NCI-H1105 (cell line): ENCODE measurements at places on chromosomes 5 and 9.

- no peak for DNase-seq
Measured at GRCh38 chr9:94644543-94644942, 5.2 kb upstream of the FBP1 start.

- peak; percentile 78 for DNase-seq
Measured at GRCh38 chr5:2038321-2039179, 155.8 kb upstream of the IRX4 start.

- DNase-seq: no peak
Measured at GRCh38 chr9:125523681-125524080, 183.3 kb downstream of the MAPKAP1 start.

GRCh38 chr5:77874691-77875090 lies 98.6 kb upstream of the TBCA start:
- no peak for DNase-seq

- no peak for DNase-seq
Measured at GRCh38 chr5:32710550-32711361, at the start of gene NPR3. NPR3 (plus strand) TSS chr5:32711321; CDS start chr5:32711777, 456 bp downstream.

GRCh38 chr5:355379-355935 lies 33.9 kb downstream of the AHRR start:
- DNase-seq: no peak

DNA sequence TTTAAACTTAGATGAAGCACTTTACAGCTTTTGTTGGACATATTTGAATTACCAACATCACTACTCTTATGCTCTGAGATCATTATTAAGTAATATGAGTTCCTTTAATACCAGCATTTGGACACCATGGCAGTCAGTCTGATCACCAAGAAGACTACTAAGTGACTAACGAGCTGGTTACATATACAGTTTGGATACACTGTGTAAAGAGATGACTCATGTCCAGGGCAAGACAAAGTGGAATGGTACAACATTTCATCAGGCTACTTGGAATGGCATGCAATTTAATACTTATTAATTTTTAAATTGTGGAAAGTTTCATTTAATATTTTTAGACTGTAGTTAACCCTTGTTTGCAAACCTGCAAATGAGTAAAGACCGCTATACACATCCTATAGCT lies 237.4 kb upstream of the PRDM9 start:
- no peak for DNase-seq

DNA sequence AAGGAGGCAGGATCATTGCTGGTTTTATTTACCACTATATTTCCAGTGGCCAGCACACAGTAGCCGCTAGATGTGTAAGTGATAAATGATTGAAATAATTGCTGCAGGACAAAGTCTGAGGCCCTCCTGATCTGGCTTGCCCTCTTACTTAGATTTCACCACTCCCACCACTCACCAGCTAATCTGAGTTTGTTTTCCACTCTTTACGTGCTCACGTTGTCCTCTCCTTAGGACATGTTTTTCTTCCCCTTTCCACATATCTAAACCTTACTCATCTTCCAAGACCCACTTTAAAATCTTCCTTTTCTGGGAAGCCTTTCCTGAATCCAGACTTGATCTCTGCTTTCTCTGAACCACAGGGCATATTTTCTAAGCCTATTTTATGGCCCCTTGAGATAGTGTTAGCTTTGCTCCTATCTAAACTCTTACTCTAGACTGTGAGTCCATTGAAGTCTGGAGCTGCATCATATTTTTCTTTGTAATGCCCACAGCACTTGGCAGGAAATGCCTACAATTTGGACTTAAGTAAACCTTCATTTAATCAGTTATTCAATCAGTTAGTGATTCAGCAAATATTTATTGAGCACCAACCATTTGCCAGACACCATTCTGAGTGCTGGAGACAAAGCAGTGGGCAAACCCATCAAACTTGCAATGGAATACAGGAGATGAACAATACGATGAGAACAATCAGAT lies 2.4 kb downstream of the TLR4 start:
- DNase-seq: no peak

GRCh38 chr5:42874621-42875198 lies 63.0 kb upstream of the SELENOP start:
- no peak for DNase-seq

GRCh38 chr9:87551772-87552217 lies 54.1 kb downstream of the DAPK1 start:
- no peak for DNase-seq

DNA sequence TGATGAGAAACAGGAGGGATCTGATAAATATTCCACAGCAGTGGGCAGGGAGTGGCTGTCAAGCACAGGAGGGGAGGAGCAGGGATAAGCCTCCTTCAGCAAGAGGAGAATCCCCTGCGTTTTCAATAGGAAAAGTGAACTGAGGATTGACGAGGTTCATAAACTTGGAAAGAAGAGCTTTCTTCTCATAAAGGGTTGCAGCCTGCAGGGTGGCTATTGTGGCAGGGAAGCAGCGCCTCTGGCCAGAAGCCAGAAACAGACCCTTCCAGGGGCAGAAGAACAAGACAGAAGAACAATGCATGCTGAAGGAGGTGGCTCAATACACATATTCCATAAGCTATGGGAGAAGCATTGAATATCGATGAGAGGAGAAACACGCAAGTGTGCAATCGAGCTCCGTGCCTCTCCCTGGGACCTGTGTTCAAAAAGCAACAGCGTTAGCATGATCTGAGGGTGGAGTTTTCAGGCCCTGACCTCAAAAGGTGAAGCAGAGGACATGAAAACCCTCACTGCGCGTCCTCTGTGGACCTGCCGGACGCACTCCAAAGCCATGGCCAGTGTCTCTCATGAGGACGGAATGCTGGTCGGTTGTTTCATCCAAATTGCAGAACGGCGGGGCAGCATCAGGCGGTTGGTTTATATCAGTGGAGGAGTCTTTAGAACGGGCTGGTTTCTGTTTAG lies 67.6 kb downstream of the ANKRD33B start:
- no peak for DNase-seq

GRCh38 chr5:33969572-33970452 lies 14.7 kb downstream of the SLC45A2 start:
- no peak for DNase-seq

DNA sequence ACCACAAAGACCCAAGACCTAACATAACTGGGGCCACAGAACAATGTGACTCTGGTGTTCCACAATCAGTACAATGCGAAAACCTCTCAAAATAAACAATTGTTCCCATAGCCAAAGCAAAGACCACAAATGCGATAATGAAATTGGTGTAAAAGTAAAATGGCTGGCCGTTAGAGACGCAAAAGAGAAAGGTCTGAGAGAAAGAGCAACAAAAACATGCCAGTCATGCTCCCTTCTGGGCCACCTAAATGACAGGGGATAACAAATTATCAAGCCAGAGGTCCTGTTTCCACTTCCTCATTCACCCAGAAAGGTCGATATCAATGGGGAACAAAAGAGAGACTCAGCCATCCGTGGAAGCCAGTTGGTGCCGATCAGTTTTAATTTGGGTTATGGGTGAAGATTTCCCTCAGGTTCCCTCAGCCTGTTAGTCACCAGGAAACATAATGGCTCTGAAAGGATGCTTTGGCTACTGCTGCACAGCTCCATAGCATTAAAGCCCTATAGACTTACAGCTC lies 9.2 kb upstream of the CFAP95 start:
- DNase-seq: no peak

GRCh38 chr5:163360656-163361055 lies 76.7 kb upstream of the CCNG1 start:
- no peak for DNase-seq

- no peak for DNase-seq
Measured at GRCh38 chr5:77266291-77266690, 55.8 kb downstream of the PDE8B start.

GRCh38 chr9:132905726-132906125 lies 27.0 kb downstream of the SPACA9 start:
- DNase-seq: no peak

- no peak for DNase-seq
Measured at GRCh38 chr9:128770286-128771030, 1.3 kb downstream of the ZER1 start.

DNA sequence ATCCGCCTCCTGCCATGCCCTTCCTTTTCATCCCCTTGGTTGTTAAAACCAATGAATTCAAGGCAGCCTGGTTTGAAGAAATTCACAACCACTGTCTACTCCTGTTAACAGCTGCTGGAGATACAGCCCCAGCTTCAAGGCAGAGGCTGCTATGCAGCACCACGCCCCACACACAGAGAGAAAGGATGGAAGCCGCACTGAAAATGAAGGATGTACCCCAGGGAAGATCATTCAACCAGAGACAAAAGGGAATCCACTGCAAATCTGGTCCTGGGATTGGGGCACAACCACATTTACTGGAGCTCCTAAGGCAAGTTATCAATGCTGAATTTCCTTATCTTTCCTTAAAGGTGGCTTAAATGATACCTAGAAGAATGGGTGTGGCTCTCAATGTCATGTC lies 58.7 kb downstream of the DPYSL3 start:
- DNase-seq: no peak

GRCh38 chr5:144915452-144915851 lies 744.8 kb downstream of the KCTD16 start:
- no peak for DNase-seq

GRCh38 chr9:70137577-70137976 lies 93.9 kb downstream of the MAMDC2 start:
- no peak for DNase-seq

- no peak for DNase-seq
Measured at GRCh38 chr5:176793736-176794135, 16.6 kb upstream of the UNC5A start.

DNA sequence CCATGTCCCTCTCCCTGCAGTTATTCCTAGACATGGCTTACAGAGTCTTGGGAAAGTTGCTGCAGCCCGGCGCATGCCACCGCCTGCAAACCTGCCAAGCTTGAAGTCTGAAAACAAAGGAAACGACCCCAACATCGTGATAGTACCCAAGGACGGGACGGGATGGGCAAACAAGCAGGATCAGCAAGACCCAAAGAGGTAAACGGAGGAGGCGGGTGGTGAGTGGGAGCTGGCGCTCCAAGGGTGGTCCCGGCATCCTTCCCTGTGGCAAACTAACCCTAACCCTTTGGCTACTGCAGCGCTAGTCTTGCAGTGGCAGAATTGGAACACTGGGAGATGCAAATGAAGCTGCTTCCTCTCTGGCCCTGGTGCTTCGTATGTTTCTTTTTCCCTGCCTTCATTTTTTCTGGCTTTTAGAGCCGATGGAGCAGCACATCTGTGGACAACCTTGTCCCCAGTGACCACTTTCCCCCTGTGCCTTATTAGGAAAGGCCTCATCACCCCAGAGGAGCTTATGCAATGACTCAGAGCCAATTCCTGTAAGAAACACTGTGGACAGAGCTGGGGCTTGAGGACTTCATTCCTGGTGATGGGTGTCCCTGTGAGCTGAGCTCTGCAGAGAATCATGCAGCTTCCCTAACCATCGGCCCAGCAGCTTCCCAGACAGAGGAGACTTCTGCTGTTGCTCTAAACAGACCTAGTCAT lies 38.9 kb downstream of the PRRC2B start:
- no peak for DNase-seq

DNA sequence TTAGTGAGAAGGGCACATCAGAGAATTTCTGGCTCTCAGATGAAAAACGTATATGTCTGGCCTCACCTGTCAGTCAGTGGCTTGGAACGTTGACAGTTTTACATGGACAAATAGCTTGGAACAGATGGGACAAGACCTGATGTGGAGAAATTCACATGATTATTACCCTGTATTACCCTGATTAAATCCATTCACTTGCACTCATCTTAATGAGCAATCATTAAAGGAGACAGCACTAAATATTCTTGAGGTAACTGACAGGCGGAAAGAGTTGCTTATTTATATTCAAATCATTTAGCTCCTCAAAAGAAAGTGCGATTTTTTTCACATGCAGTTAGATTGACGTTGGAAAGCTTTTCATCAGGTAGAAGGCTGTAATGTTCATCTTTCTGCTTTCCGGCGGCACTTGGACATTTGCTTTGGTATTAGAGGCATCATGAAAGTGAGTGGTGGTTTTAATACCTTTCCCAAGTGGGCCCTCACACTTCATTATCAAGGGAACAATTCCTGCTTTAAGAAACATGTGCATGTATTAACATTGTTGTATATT lies 11.7 kb upstream of the TAS2R1 start:
- no peak for DNase-seq

- no peak for DNase-seq
Measured at GRCh38 chr9:122996586-122996985, 36.9 kb upstream of the GPR21 start.

DNA sequence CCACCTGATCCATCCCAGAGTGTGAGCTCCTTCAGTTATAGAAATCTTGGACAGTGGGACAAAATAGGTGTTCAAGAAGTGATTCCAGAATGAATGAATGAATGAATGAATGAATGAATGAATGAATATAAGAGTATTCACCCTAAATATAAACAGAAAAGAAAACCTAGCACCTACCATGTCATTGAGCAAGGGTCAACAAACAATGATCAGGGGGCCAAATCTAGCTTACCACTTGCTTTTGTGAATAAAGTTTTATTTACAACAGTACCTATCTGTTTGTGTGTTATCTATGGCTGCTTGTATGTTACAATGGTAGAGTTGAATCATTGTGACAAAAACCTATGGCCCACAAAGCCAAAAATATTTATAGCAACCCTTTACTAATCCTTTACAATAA lies 43.9 kb upstream of the CEP78 start:
- no peak for DNase-seq

GRCh38 chr5:109944461-109944860 lies 254.7 kb downstream of the MAN2A1 start:
- DNase-seq: no peak

DNA sequence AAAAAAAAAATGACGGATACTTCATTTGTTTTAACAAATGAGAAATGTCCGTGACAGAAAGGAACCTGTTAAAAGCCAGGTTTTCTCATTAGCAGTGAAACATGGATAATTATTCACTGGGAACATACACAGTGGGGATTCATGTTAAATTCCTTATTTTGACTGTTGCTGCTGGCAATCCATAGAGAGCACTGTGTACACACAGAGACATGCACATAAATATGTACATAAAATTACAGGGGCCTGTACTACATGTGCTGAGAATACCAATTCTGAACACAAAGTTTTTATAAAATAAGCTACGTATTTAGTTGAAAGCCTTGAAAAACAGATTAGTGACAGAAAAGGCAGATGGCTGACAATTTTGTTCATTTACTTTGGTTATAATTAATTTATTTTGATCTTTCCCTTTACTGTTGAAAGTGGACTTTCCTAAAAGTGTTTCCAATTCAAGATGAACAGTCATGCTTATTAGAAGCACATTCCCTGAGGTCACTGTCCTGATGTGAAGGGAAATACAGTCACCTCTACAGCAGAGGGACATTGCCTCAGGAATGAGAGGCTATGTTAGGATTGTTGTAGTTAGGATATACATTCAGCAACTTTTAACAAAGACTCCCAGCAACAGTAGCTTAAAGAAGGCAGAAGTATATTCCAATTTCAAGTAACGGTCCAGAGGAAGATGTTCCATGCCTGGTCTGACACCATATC lies 166.7 kb downstream of the SAXO1 start:
- no peak for DNase-seq

- DNase-seq: no peak
Measured at GRCh38 chr9:1513105-1513504, 462.9 kb downstream of the DMRT2 start.

GRCh38 chr9:135320331-135320730 lies 159.3 kb upstream of the PPP1R26 start:
- no peak for DNase-seq

GRCh38 chr5:78907255-78907891 lies 77.7 kb downstream of the ARSB start:
- DNase-seq: no peak

GRCh38 chr5:159051421-159052282 lies 48.1 kb downstream of the EBF1 start:
- DNase-seq: no peak

- DNase-seq: no peak
Measured at GRCh38 chr9:37986771-37987258, 82.2 kb downstream of the SHB start.
